Fibroblast of the aortic adventitia (primary cell): ENCODE measurements at places on chromosomes 3 and 15. TPM values are rescaled to one million over a fixed set of nuclear protein-coding genes. Genes with fewer than 3 reads are reported as not detected.

DNA sequence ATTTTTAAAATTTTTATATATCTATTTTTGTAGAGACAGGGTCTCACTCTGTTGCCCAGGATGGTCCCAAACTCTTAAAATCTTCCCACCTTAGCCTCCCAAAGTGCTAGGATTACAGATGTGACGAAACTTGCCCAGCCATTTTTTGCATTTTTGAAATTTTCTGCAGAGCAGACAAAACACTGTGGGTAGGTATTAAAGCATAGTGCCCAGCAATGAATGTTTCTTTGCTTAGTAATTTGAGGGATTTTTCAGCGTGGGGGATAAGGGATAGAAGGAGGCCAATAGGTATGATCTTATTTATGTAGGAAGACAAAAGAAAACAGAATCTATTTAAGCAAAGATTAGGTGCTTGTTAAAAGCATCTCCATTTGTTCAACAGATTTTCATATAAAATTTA is 446.8 kb upstream of the DPH6 start:
- no peak for DNase-seq

DNA sequence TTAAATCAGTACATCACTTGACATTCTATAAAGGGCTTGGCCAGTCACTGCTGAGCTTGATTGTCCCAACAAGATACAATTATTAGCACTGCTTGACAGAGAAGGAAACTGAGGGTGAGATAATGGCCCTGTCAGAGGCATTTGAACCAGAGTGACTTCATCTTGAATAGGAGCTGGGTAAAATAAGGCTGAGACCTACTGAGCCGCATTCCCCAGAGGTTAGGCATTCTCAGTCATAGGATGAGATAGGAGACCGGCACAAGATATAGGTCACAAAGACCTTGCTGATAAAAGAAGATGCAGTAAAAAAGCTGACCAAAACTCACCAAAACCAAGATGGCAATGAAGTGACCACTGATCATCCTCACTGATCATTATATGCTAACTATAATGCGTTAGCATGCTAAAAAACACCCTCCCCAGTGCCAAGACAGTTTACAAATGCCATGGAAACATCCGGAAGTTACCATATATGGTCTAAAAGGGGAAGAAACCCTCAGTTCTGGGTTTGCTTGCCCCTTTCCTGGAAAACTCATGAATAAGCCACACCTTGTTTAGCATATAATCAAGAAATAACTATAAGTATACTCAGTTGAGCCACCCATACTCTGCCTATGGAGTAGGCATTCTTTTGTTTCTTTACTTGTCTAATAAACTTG is 239.1 kb upstream of the SETMAR start:
- DNase-seq, result no peak

The TRH gene
- 2.5 TPM in 1 of 2 replicates, not detected in the other for total RNA-seq

The CKMT1B gene
- total RNA-seq, result not detected in 2 replicates
